ENCODE measurements at places on chromosomes 1 and 21.

- no peak for DNase-seq
Measured at GRCh38 chr21:32545948-32546441, 39.3 kb downstream of the TCP10L start.

GRCh38 chr1:228087771-228088251, 5.3 kb downstream of the ARF1 start:
- DNase-seq, result no peak

DNA sequence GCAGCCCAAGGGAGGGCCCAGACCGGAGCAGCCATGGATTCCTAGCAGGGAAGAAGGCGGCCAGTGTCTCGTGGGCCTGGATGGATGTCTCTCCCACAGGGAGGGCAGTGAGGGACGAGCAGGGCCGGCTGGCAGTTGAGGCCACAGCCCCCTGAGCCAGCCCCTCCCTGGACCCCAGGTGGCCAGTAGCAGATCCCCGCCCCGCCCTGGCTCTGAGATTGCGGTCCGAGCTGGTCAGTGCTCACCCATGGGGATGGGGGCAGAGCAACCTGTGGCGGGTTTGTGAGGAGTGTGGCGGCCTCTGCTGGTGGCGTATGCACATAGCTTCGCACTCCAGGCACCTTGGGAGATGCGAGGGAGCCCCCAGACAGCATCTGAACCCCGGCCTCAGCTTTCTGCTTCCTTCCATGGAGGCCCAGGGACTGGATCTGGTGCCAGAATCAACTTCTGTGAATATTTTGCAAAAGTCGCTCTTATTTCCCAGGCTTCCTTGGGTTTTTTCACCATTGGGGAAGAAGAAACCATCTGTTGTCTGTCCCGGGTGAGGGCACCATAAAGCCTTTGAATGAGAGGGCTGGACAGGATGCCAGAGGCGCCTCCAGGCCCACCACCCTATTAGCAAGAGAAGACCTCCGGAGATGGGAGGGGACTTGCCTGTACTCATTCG, 8.4 kb upstream of the KCNN3 start:
- no peak for DNase-seq

- DNase-seq, result no peak
Measured at GRCh38 chr1:228074954-228075730, 7.4 kb upstream of the ARF1 start.

DNA sequence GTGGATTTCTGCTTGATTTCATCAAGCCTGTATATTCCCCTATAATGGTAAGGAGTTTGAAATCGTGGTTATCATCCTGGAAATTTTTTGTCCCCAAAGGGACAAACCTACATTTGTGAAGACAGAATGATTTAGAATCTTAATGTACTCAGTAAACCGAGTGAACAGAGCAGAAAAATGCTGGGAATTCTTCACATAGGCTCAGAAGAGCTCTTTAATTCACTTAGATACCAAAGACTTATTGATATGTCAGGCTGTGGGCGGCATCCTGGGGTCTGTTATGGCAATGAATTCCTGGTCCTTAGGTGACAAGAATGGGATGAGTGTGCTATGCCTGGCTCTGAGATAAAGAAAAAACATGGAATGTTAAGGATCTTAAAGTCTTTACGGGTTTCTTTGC, 74.9 kb downstream of the ROR1 start:
- no peak for DNase-seq
